ENCODE measurements at places on chromosomes 5 and 9.

DNA sequence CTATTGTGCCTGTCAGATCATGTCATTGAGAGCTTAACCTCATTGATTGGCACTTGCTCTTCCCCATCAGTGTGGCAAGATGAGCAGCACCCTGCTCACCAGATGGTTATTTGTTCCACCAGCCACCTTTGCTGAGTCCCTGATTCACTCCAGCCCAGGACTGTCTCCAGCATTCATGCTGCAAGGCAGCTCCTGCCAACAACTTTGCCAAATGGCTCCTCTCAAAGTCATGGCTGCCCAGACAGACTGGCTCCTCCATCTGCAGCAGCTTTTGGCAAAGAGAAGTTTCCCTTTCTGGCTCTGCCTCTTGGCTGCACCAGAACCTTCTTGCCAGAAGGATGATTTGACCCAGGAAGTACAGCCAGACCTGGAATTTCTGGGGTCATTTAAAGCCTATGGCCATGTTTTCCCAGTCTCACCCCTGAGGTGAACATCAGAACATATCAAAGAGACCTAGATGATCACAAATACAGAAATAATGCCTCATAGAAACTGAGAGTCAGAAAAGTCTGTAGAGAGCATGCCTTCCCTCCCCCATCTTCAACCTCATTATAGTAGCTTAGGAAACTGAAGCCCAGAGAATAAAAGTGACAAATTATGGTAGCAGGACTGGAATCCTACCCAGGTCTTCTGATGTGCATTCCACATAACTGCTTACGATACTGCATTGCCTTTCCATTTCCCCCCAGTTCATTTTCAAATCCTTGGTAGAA is 10.4 kb downstream of the PPP2R2B start:
- no peak for DNase-seq

DNA sequence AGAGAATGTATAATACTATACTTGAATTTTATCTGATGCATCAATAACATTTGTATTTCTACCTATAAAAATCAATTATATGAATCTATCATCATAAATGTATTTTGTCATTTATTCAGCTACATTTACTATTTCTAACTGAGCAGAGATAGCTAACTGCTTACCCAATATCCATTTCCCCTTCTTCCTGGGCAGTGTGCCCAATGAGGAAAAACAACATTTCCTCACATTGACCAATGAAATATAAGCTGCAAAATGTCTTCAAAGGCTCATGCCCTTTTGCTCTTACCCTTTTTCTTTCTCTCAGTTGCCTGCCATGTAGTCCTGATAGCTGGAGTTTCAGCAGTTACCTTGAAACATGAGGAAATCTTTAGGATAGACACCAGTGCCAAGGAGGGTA is 385.8 kb upstream of the PCSK5 start:
- DNase-seq = no peak

DNA sequence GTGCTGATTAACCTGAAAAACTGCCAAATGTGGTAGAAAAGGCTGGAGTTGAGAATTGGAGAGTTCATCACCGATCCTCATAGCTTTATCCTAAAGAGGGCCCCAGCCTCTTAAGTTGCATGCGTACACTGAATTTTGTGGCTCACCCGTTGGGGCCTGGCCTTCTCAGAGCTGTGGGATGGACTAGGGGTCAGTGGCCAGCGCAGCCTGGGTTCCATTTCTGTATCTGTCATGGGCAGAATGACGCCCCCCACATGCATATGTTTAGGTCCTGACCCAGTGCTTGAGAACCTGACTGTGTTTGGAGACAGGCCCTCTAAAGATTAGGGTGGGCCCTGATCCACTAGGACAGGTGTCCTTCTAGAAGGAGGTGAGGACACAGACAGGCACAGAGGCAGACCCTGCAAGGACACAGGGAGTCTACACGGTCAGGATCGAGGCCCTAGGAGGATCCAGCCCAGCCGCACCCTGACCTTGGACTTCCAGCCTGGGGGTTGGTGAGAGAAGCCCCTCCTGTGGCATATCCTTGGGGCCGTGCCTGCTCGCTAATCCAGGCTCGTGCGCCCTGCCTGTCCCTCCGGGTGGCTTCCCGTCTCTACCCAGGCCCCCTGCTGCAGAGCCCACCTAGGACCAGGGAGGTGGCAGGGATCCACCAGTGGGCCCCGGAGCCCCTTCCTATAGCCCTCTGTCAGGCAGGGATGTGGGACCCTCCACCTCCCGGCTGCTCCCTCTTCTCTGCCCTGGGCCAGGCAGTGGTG is 32.2 kb downstream of the NDUFS6 start:
- DNase-seq = no peak

- no peak for DNase-seq
Measured at GRCh38 chr5:91252916-91253315, 130.2 kb downstream of the ARRDC3 start.

DNA sequence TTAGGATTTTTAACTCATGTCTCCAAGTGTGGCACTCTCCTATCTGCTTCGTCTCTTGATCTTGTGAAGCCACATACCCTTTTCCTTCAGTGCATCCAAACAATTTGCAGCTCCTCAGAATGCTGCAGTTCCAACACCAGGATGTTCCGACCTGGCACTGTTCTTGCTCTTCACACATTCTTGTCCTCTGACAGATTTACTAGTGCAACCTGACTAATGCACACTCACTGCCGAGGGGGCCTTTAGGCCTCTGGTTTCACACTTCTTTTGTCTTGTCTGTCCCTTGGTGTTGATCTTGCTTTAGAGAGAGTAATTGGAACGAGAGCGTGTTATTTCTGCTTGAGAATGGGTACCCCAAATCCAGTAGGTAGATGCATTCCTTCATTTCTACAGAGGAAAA is 15.0 kb downstream of the ARHGAP26 start:
- DNase-seq = no peak

GRCh38 chr5:107184066-107184465 is 486.7 kb downstream of the EFNA5 start:
- DNase-seq = no peak

DNA sequence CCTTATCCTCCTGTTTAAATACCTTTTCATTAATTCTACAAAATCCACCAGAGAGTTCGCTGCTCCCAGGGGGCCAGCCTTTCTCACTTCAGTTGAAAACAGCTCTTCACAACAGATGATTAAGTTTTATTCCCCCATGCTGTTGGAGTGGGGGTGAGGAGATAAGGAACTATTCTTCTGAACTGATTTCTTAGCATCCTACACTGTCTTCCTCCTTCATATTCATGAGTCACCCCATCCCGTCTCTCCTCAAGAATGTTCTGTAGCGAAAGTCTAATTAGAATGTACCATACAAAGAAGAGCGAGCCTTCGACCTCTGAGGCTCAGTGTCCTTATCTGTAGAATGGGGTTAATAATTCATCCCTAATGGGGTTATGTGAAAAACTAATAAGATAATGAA is 138.0 kb downstream of the PIK3R1 start:
- DNase-seq = no peak

- DNase-seq = no peak
Measured at GRCh38 chr9:4430432-4431261, 59.6 kb upstream of the SLC1A1 start.

DNA sequence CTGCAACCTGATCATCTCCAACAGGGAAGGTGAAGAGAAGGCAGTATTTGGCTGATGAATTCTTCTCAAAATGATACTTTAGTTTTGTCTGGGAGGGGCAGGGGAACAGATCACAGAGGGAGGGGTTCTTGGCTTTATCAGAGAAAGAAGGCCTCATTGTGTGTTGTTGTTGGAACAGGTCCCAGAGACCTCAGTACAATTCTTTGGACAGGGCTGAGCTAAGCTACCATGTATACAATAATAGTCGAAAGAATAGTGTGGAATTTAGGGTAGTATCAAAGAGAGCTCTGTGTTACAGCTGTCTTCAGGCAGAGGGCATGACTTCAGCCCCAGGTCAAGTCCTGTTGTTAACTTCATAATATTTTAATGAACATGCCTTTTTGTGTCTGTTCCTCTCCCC is 39.9 kb downstream of the ARHGAP26 start:
- no peak for DNase-seq

- no peak for DNase-seq
Measured at GRCh38 chr5:4513381-4513780, 626.7 kb upstream of the ADAMTS16 start.

DNA sequence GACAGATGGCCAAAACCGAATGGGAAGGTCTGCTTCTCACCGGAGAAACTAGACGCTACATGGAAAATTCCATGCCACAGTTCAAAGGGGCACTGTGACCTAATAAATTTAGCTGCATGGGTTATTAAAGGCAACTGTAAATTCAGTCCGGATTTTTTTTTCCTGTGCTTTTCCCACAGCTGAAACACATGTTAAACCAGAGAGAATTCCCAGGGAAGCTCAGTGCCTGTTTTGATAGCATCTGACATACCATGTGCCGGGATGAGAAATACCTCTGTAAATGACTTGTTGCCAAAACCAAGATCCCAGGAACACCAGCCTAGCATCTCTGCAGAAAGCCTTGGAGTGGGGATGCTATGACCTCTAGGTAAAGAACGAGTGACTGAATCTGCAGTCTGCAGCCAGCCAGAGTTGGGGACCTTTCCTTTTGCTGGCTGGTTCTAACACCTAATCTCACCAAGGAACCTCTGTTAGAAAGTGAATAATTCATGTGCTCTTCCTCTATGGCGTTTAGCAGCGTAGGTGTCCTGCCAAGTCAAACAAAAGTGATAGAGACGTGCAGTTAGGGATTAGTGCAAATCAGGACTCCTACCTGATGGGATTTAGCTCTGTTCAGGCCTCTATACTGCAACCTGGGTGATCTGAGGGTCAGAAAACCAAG is 77.9 kb downstream of the SLIT3 start:
- no peak for DNase-seq

DNA sequence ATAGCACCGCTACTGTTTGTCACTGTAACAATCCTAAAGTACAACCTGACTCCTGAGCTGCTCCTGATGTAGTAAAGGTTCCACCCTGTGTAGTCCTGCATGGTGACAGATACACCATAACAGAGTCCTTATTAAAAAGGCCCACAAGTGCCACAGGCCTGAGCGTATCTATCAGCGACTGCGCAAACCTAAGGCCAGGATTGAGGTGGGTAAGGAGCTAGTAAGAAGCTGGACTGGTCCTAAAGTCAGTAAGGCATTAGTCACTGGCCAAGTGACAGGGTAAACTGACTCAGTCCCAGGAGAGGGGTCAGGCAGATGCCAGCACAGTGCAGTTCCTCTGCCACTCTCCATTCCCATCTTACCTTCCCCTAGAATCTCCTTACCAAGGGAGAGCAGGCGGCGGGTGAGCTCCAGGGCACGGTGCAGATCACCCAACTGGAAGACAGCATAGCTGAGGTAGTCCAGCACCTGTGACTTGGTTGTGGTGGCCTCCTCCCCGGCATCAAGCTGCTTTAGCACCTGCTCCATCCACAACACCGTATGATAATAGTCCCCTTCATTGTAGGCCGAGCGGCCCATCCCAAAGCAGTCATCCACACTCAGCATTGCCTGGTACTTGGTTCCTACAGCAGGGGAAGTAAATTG is 17.6 kb downstream of the P4HA2 start:
- DNase-seq = no peak

DNA sequence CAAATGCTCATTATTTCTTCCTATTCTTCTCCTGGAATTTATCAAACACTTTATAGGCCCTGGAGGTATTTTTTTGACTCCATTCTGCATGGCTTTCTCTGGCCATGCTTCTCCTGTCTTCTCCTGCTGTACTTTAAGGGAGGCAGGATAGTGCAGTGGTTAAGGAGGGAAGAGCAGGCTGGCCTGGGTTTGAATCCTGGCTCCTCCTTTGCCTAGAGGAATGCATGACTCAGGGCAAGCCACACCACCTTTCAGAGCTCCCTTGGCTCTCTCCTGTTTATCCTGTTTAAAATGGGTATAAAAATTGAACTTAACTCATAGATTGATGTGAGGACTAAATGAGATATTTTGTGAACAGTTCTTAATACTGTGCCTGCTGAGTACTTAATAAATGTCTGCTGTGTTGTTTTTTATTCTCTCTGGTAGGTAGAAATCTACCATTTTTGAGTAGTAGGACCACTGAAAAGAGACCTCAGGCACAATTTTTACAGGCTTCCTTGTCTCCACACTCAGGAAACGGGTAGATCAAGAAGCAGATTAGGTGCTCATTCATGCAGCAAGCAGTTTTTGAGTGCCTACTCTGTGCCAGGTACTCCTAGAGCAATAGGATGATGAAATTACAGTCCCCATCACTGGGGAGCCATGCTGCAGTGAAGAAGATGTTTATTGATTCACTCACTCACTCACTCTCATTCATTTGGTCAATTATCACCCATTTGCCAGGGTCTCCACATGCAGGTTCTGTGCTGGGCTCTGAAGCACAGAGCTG is 32.7 kb upstream of the ARAP3 start:
- no peak for DNase-seq

DNA sequence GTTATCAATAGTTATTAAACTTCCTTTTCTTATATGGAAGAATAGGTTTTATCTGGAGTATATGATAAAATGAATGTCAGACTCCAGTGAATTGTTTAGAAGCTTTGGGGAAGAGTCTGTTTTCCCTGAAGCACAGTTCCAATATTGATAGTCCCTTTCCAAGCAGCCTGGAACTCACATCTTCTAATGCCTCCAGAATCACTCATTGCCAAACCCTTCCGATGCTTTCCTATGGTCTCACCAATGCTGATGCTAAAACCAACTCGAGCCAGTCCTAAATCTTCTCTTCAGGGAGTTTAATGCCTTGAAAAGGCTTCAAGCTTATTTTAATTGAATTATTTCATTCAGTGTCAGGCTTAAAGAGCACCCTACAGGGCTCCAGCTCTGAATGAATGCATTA is 121.2 kb downstream of the PTTG1 start:
- no peak for DNase-seq

DNA sequence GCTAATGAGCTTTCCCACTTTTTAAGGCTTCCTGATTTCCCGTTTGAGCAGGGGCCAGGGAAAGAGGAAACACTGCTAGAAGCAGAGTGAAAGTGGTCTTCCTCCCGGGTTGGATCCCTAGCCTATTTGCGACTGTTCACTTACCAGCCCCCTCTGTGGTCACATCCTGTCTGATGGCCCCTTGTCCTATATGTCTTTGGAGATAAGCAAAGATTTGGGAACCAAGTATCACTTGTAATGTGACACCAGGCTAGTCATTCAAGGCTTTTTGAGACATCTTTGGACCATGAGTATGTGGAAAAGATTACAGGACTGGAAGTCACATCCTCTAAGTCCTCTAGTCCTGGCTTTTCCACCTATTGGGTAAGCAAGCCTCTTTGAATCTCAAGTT is 6.1 kb downstream of the DNAJB5 start:
- DNase-seq = no peak

DNA sequence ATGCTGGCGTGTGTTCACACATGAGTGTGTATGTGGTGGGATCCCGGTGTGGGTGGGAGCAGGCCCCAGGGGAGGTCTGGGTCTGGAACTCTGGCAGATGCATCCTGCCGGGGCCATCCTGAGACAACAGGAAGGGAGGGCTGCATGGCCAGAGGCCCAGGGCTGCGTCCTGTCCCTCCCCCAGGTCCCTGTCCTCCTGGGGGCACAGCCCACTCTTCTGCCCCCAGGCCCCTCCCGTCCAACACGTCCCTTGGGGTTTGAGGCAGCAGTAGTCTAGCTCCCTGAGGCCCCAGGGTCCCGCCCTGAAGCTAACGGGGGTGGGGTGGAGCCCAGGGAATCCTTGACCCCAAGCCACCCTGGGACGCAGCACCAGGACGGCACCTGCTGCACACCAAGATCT is 16.6 kb downstream of the FLT4 start:
- DNase-seq = peak; percentile 17

All from glutamatergic neuron (in vitro differentiated cells).